ENCODE measurements at places on chromosomes 3 and 15.

DNA sequence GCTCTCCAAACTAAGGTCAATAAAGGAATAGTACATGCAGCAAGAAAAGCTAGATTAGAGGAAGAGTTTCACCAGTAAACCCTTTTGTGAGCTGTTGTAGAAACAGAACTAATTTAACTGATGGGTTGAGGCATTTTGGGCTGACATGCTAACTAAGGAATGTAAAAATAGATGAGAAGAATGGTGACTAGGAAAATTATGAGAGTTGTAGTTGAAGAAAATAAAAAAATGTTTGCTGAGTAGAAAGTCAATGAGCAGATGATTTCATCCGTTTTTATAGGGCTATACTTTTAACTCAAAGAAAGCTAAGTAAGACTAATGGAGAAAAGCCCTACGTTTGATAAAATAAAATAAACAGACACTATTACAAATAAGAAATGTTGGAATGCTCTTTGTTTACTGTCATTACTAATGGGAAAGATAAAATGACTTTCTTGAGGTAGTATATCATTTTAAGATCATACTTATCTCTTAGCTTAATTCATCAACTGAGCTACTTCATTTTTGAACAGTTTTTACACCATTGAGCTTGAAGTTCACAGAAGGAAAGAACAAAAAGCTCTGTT, 209.4 kb upstream of the DPH6 start:
- no peak for DNase-seq

DNA sequence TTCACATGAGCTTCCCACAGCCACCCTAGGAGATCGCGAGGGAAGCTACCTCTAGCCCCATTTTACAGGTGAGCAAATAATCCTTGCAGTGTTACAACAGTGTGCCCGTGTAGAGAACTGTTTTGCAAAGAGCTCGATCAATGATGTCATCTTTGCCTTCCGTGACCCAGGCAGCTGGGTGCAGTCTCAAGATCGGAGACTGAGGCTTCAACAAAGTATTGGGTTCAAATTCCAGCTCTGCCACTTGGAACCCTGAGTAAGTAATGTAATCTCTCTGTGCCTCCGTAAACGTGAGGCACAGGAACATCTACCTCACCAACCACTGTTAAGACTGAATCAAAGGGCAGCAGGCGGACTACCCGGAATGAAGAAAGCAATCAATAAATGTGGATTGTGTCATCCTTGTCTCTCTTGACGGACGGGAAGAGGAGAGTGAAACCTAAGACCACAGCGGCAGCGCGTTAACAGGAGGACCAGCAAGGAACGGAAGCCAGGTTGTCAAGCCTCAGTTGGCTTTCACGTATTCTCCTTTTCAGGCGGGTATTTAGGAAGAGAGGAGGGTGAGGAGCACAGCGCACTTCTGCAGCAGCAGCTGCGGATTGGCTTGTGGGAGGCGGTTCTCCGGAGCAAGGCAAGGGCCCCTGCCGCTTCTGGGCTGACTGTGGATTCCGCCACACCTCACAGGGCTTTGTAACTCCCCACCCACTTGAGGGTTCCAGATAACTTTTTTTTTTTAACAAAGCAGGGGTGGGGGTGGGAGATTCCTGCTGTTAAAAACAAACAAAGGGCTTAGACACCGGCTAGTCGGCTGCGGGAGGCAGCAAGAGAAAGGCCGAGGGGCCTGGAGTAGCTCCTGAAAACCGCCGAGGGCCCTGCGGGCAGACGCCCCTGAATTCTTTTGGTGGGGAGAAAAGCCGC, 1.5 kb upstream of the SMAD3 start:
- DNase-seq: peak; percentile 90

DNA sequence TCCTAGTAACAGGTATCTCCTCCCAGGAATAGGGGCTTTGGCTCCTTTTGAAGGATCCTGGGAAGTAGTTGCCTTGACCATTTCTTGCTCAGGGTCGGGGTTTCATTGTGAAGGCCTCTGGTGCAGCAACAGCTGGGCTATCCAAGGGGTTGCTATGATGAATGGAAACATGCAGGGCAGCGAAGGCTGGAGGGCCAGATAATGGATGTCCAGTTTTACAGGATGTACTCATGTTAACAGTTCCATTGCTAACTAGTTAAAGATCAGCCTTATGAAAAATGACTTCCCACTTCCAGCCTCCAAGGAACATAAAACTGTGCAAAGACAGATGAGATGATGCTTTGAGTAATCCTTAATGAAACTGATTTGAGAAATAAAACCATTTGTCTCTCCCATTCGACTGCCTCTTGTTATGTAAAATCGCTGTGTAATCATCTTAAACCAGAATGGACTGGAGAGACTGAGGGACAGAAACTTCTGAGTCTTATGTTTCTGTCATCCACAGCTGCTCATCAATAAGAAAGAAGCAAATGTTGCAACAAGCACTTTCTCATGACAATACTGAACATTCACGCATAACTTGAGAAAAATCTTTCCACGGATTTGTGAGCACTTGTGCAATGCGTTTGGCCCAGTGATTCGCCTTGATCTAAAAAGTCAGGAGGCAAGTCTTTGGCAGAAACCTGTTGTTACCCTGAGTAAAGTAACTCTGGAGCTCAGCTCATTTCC, 473.5 kb upstream of the RGMA start:
- no peak for DNase-seq

GRCh38 chr3:134625462-134625861, 25.4 kb downstream of the KY start:
- no peak for DNase-seq

DNA sequence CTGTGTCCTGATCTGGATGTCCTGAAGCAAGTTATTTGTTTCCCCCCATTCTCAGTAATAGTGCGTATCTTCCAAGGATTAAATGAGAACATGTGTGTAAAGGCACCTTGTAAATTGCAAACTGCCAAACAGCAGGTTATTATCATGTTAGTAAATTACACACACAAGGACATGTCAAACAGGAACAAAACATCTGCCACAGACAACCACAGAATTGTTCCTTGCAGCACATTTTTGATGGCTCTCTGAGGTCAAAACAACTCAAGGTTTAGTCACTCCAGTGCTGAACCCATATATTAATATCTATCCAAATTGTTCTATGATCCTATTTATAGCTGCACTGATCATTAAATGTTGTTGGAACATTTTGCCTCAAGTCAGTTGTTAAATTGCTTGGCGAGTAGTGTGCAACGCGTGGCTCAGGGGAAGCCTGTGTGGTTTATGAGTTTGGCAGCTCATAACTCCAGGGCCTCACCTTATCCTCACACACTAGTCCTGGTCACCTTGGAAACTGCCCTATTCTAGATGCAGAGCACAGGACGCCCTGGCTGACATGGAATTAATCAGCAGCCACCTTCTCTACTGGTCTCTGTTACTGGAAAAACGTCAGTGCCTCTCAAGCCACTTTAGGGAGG, 46.3 kb upstream of the CDV3 start:
- no peak for DNase-seq

- DNase-seq: no peak
These were observed 6.2 kb downstream of the MELTF start for GRCh38 chr3:197023241-197023997.

- DNase-seq: no peak
These were observed 66.1 kb upstream of the SMAD3 start for GRCh38 chr15:66999046-66999968.

GRCh38 chr3:175777965-175778364, 918.8 kb downstream of the NAALADL2 start:
- DNase-seq: no peak

GRCh38 chr3:28462866-28463265, 114.2 kb upstream of the AZI2 start:
- DNase-seq: no peak

GRCh38 chr15:43524254-43524845, 6.9 kb downstream of the MAP1A start:
- no peak for DNase-seq

DNA sequence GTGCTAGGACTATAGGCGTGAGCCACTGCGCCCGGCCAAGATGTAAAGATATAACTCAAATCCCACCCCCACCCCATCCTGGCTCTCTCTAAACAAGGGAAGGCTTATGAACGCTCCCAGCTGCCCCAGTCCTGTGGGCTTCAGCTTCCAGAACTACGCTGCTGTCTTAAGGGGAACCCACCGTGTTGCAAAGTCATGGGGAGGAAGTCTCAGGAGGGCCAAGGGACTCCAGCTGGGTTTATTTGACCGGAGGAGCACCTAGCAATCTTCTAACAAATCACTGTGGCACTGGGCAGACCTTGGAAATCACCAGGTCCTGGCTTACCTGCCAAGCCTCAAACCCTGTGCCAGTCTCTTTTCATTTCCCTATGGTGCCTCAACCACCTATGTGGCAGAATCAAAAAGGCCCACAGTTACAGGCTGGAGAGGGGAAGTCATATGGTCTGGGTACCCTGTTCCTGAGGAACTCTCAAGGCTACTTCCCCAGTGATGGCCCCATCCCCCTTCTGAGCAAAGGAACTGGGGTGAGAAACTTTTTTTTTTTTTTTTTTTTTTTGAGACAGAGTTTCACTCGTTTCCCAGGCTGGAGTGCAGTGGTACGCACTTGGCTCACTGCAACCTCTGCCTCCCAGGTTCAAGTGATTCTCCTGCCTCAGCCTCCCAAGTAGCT, 83.4 kb downstream of the RBPMS2 start:
- DNase-seq: no peak

- no peak for DNase-seq
These were observed 1.5 kb downstream of the MYL3 start for GRCh38 chr3:46861605-46862368.

GRCh38 chr3:11290743-11291680, 18.8 kb downstream of the ATG7 start:
- DNase-seq: peak; percentile 29

GRCh38 chr3:38334142-38335055, 12.2 kb upstream of the XYLB start:
- DNase-seq: no peak

DNA sequence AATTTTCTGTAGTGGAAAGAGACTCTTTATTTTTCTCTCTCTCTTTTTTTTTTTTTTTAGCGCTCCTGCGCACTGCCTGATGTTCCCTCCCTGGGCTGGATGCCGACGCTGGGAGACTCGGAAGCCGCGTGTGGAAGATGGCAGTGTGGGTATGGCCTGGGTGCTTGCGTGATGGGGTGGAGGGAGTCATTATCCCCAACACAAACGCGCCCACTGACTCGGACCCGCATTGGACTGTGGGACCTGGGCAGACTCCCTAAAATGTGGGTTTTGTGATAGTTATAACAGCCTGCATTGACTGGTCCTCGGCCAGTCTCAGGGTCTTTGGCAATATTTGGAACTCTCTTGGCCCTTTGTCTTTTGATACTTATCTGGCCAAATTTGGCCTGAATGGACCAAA, 157.9 kb downstream of the TJP1 start:
- DNase-seq: no peak

- no peak for DNase-seq
These were observed 3.7 kb upstream of the EFHB start for GRCh38 chr3:19937459-19938294.

DNA sequence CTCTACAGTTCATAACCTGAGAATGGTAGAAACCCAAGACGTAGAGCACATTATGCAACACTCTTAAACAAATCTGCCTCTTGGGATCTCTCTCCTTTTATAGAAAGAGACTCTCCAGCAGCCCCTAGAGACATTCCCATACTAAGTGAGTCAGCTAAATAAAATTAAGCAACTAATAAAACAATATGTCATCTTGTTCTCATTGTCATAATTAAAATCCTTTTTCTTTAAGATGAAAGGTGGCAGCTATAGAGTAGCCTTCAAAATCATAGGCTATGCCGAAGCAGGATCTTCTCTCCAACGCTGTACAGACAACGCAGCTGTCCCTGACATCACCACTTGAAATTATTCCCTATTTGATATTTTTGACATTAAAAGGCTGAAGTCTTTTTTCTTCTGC, 790.0 kb downstream of the FHIT start:
- no peak for DNase-seq

DNA sequence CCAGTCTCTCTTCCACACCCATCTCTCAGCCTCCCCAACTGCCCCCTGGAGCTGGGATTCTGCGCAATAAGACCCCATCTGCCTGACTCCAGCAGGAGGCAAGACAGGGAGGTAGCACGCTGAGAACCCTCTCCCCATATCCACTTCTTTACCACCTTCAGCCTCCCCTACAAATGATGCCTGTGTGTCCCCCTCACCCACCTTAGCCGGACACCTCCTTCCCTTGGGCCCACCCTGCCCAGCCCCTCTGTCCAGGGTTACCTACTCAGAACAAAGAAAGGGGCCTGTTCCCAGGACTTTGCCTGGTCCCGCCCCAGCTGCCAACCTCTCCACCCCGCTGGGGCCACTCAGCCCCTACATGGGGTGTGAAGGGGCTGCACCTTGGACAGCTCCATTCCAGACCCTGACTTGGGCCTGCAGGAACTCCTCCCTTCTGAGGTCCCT, 40.8 kb upstream of the ATP2B2 start:
- DNase-seq: no peak

DNA sequence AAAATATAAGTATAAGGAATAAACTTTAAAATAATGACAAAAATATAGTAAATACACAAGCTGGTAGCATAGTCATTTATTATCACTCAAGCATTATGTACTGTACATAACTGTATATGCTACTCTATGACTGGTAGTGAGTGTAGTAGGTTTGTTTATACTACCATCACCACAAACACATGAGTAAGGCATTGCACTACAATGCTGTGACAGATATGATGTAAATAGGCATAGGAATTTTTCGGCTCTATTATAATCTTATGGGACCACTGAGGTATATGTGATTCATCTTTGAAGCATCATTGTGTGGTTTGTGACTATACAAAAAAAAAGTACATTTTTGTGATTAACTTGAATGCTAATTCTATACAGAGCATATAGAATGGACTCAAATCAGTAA, 35.3 kb upstream of the FBN1 start:
- DNase-seq: no peak

GRCh38 chr3:40477666-40478065, 744 bp downstream of the ZNF619 start:
- DNase-seq: no peak

DNA sequence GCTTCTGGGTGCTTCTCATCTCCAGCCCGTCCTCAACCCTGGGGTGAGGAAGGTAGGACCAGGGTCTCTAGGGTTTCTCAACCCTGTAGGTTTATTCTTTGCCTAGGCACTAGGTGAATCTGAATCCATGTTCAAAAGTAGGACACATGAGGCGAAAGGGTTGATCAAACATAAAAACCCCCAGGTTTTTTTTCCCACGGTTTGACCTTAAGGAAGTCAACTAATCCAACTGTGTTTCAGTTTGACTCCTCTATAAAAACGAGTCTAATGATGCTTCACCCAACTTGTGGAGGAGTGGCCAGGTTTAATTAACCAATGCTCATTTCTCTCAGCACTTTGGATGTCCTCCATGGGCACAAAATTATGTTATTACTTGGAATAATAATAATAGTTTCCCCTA, 335.9 kb upstream of the ICE2 start:
- DNase-seq: no peak

DNA sequence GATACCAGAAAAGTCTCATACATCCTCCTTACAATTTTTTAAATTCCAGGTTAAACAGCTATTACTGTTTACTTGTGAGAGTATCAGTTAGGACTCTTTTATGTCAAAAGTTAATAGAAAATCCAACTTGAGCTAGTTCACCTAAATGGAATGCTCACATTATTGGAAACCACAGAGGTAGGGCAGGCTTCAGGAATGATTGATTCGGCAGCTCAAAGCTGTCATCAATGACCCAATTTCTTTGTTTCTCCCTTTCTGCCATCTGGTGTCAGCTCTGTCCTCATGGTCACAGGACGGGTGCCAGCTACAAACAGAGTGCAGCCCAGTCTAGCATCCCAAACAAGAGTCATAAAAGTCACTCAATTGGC, 32.2 kb downstream of the CFAP20DC start:
- DNase-seq: no peak
